ENCODE measurements at places on chromosomes 16 and 17. TPM values are rescaled to one million over a fixed set of nuclear protein-coding genes. Genes with fewer than 3 reads are reported as not detected.
A peak's percentile ranks its signal among the peaks of the same experiment; 100 is the strongest.

DNA sequence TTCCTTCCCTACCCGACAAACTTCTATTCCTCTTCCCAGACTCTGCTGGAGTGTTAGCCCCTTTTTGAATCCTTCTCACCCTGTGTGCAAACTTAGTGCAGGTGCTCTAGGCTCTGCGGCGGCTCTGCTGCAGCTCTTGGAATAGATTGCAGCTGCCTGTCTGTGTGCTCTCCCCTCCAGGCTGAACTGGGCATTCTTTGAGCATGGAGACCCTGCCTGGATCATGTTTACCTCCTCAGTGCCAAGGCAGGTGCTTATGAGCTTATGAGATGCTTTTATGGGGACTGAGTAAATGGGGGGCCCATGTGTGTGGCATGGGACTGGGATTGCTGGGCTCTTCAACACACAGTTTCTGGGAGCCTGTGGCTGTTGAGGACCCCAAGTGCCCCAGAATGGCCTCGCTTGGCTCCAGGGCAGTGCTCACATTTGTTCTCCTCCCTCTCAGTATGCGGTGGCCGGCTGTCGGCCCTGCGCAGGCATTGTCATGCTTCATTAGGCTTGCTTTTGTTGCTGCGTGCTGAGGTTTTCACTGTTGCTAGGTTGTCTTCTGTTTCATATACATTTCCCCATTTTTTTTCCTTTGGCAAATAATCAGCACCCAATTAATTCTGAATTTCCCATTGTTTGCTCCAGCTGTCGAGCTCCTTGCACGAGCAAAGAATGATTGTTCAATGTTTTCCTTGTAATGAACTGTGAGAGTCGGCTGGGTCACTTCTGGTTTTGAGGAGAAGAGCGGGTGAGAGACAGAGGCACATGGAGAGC is 185.5 kb upstream of the NLRP1 start:
- no peak for DNase-seq

DNA sequence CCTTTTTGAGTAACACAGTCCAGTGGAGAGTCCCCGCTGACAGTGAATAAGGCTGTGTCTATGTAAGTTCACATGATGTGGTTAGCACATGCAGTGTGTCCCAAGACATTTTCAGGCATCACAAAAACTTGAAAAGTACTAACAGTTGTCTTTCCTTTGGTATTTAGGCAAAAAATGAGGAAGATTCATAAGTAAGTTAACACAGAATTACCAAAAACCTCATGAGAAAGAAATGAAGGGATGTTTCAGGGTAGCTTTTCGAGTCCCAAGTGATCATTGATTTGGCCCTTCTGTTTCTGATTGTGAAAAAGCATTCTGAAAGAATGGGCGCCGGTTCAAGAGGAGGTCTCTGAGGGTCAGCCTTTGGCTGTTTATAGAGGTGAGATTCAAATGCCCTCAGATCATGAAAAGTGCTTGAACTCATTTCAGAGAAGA is 529 bp upstream of the ASPA start:
- DNase-seq: no peak

GRCh38 chr17:46789610-46790009 is 28.9 kb downstream of the WNT3 start:
- no peak for DNase-seq

DNA sequence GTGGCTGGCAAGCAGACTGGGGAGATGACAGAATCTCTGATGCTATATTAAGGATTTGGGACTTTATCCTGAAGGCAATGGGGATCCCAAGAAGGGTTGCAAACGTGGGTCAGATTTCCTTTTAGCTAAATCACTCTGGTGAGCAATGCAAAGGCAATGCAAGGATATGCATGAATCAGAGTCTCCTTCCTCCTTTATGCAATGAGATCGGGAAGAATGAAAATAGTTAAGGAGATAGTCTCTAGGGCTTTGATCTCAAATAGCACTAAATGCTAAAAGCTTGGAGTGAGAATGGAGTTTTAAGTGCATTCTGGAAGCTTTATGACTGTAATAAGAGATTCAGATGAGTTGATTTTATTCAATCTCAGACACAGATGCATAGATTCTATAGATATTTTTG is 27.2 kb upstream of the SHISA9 start:
- peak; percentile 78 for DNase-seq

GRCh38 chr16:55506083-55506482 is 2.8 kb upstream of the LPCAT2 start:
- DNase-seq: no peak

- no peak for DNase-seq
These were observed 140.2 kb downstream of the AATF start for GRCh38 chr17:37088913-37089312.

DNA sequence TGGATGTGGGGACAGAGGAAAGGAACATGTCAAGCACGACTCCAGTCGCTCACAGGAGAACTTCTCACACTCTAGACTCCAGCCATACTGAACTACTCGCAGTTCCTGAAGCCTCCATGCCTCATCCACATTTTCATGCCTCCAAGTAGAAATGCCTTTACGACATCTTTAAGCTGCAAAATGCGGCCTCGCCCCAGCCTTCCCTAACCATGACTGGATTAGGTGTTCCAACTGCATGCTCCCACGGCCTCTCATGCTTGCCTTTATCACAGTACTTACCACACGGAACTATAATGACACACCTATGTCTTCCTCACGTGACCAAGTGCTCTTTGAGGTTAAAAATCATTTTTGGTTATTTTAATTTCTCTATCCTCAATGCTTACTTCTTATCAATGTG is 23.9 kb downstream of the SMG6 start:
- DNase-seq: no peak

The KRT15 gene
- total RNA-seq: 29.8 TPM

The SCPEP1 gene
- 126 TPM for total RNA-seq

The CRYM gene
- total RNA-seq: 0.67 TPM

Measured in A172 (cell line).